ENCODE measurements at places on chromosomes 12 and 14.

DNA sequence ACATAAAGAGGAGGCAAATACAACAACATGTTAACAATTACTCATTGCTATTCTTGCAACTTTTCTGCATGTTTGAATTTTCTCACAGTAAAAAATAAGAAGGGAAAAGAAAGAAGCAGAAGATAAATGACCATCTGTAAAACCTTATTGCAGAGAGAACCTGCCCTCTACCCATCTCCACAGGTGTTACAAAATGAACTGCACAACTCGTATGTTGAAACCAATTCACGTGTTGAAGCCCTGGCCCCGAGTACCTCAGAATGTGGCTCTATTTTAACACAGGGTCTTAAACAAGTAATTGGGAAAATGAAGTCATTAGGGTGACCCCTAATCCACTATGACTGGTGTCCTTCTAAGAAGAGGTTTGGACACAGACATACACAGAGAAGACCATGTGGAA is 39.5 kb downstream of the FOXN3 start:
- DNase-seq: no peak

GRCh38 chr12:53414756-53415417 is 8.8 kb upstream of the AMHR2 start:
- DNase-seq: no peak

GRCh38 chr14:100524933-100525243 is 62.3 kb downstream of the BEGAIN start:
- no peak for DNase-seq

GRCh38 chr12:3617565-3617964 is 126.6 kb downstream of the PRMT8 start:
- no peak for DNase-seq

DNA sequence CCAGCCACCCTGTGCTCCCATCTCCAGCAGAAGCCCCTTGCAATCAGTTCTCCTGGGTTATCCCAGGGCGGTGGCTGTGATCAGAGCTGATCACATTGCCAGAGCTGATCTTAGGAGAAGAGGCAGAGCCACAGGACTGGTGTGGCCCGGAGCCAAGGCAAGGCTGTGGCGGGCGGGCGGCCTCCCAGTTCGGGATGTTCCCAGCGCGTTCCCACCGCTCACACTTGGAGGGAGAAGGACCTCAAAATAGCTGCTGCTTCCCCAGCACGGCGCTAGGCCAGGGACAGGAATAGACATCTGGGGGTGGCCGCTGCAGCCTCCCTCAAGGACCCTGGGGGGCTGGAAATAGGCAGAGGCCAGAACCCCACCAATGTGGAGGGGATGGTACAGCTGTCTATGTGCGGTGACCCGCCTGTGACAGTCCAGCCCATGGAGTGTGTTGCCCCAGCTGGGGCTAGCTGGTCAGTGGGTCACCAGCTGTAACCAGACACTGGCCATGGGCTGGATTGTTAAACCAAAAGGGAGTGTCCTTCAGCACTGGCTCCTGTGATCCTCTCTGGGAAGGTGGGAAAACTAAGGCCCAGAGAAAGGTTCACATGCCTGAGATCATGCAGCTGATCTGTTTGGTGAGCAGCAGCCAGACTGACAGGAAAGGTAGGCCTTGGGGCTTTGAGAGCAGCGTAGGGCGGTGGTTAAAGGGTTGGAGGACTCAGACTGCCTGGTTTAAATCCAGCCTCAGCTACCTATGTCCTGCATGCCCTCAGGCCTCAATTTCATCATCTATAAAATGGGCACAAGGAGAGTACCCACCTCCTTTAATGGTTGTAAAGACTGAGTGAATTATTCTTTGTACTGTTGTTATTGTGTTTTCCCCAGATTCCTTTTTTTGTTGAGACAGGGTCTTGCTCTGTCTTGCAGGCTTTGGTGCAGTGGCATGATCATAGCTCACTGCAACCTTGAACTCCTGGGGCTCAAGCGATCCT is 8.0 kb upstream of the POP5 start:
- no peak for DNase-seq

DNA sequence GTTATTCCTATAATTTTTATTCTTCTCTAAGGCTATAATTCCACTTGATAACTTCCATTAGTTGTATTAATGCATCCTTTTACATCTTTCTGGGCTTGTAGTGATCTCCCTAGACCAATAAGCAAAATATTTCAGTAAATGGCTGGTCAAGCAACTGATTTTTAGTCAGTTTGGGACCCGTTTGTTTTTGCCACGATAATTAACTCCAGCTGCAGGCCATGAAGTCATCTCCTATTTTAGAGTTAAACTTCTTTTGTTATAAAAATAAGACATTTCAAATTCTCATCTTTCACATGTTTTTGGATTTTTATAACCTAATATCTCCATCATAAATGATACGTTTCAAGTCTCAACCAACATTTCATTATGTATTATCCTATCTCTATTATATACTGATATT is 49.4 kb downstream of the MAGOHB start:
- no peak for DNase-seq

DNA sequence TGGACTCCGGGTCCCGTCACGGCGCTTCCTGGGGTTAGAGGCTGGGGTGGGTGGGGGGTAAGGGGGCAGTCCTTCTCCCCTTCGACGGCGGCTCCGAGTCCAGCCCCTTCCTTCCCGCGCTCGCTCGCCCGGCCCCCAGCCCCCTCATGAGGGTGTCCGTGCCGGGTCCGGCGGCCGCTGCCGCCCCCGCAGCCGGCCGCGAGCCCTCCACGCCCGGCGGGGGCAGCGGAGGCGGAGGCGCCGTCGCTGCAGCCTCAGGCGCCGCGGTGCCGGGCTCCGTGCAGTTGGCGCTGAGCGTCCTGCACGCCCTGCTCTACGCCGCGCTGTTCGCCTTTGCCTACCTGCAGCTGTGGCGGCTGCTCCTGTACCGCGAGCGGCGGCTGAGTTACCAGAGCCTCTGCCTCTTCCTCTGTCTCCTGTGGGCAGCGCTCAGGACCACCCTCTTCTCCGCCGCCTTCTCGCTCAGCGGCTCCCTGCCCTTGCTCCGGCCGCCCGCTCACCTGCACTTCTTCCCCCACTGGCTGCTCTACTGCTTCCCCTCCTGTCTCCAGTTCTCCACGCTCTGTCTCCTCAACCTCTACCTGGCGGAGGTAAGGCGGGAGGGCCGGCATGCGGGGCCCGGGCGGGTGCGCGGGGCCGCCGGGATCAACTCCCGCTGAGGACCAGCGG is 500 bp downstream of the GPR137C start:
- DNase-seq: peak; percentile 87

DNA sequence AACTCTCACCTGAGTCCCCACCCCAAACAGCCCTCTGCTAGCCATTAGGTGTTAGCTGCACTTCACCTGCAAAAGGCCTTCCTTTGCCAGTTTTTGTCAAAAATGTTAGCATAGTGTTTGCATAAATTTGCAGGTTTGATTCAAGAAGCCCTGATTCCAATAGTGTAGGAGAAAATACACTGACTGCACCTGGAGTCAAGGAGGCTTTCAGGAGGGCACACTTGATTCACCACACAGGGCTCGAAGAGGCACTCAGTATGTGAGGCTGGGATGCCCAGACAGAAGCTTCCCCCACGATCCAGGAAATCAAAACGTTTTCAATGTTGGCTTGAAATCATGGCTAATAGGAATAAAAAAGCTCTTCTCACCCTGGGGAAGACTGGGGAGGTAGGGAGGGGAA is 40.5 kb upstream of the DDX11 start:
- no peak for DNase-seq

GRCh38 chr14:97306760-97307246 is 509.6 kb downstream of the VRK1 start:
- DNase-seq: no peak

Measured in right kidney (tissue), 9 donors.